ENCODE measurements at places on chromosomes 3 and 15. TPM values are rescaled to one million over a fixed set of nuclear protein-coding genes. Genes with fewer than 3 reads are reported as not detected.

DNA sequence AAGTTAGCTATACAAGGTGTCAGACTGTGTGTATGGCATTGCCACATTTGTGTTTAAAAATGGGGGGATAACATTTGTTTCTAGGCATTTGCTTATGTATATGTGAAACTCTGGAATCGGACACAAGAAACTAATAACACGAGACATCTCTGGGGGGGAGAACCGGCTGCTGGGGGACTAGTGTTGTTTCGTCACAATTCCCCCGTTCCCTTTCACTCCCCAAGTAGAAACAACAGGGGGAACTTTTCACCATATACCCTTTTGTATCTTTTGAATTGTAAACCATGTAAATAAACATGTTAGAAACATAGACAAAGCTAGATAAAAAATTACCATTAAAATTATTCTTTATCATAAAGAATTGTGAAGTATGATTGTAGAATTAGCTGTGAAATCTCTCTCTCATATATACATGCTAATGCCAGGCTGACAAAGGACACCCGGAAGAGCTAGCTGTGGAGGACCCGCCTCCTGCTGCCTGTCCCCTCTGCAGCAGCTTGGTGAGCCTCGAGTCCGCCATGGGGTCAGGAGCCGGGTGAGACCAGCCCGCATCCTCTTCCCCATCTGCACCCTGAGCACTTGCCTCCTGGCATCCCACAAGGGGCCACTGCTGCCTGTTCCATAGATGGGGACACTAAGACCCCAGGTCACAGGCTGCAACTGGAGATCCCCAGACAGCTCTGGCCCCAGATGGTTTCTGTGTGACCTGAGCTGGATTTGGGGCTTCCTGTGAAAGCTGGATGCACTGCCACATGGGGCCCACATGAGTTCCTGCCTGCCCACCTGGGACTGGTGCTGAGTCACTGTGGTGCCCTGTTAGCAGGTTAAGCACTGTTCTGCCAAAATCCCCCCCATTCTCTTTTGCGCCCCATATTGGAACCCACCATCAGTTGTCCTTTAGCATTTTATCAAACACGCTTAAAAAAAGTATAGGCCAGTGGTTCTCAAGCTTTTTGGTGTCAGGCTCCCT, 91.6 kb downstream of the IQSEC1 start:
- no peaks in the 10 kb centered on the region for H3K36me3 ChIP-seq
- DNase-seq: no peak
- no peaks in the 10 kb centered on the region for H3K27me3 ChIP-seq
- H3K27ac ChIP-seq: no peak overlapping the region
- H3K4me3 ChIP-seq: no peak overlapping the region

GRCh38 chr15:49370782-49371181, 52.3 kb upstream of the FGF7 start:
- H3K36me3 ChIP-seq: no peaks in the 10 kb centered on the region
- no peak overlapping the region for H3K27ac ChIP-seq
- H3K4me3 ChIP-seq: no peak overlapping the region
- no peaks in the 10 kb centered on the region for H3K27me3 ChIP-seq
- no peak for DNase-seq
- no peaks in the 10 kb centered on the region for H3K4me1 ChIP-seq

Gene LRRK1
- 0.60 TPM for total RNA-seq

Gene SLC2A2
- not detected for total RNA-seq

DNA sequence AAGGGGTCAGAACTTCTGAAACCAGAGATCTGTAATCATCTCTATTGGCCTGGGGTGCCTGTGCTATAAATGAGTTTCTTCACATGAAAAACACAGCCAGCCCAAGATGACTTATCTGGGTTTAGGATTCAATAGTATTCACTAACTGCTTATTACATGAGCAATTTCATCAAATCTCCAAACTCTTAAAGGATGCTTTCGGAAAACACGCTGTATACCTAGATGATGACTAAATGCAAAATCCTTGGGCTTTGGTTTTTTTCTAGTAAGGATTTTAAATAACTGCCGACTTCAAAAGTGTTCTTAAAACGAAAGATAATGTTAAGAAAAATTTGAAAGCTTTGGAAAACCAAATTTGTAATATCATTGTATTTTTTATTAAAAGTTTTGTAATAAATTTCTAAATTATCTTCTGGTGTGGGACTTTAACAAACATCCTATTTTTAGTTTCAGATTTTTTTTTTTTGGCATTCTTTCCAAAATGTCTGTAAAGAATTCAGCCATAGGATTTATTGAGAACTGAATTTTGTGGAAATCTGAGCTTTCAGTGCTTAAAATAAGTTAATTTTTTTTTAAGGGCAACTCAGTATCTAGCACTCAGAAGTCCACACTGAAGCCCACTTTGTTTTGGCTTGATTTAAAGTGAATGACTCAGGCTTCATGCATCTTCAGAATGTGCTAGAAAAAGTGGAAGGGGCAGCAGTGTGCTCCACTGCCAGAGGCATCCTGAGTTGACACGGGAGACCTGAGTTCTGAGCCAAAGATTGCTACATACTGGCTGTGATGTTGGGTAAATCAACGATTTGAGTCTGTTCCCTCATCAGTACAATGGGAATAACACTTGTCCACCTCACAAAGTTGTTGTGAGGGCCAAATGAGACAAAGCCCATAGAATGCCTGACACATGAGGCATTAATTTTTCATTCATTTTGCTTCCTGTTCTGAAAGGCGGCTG, 18.7 kb downstream of the TMEM43 start:
- DNase-seq: no peak
- peaks cover 50% of the 10 kb centered on the region for H3K4me1 ChIP-seq
- H3K4me3 ChIP-seq: no peak overlapping the region
- peak overlapping the region; percentile 79 for H3K27ac ChIP-seq
- H3K36me3 ChIP-seq: no peaks in the 10 kb centered on the region

- H3K4me3 ChIP-seq: no peak overlapping the region
- peaks cover 32% of the 10 kb centered on the region for H3K4me1 ChIP-seq
- peak overlapping the region; percentile 57 for H3K27ac ChIP-seq
These were observed 18.6 kb upstream of the SENP7 start for GRCh38 chr3:101531473-101532086.

- peaks cover 41% of the 10 kb centered on the region for H3K4me1 ChIP-seq
- H3K27me3 ChIP-seq: no peaks in the 10 kb centered on the region
- H3K36me3 ChIP-seq: no peaks in the 10 kb centered on the region
These were observed 26.1 kb downstream of the CCR9 start for GRCh38 chr3:45912435-45912834.

Gene SCAMP5
- total RNA-seq: 9.5 TPM

DNA sequence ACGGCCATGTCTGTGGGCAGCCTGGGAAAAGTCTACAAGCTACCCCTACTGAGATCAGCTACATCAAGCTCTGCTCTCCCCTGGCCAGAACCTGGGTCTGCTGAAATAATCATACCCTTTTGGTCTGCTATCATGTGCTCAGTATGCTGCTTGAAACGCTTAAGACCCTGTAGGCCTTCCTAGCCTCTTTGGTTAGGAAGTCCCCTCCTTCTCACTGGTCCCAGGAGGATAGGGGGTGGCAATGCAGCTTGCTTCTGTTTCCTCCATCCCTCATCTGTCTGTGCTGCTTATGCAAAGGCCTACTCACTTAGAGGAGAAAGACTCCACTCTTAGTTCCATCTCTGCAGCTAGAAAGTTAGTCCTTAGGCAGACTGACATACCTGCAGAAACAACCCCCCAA, 118.2 kb upstream of the RASGRP1 start:
- no peak overlapping the region for H3K27ac ChIP-seq
- H3K27me3 ChIP-seq: no peaks in the 10 kb centered on the region
- DNase-seq: no peak
- H3K4me1 ChIP-seq: peaks cover 57% of the 10 kb centered on the region
- no peaks in the 10 kb centered on the region for H3K36me3 ChIP-seq
